CD4-positive, alpha-beta T cell treated with Interleukin-10 for 1 hour (primary cell): ENCODE measurements at places on chromosomes 5 and 9.

- no peak for DNase-seq
Measured at GRCh38 chr9:83280268-83280667, 217.3 kb upstream of the RASEF start.

DNA sequence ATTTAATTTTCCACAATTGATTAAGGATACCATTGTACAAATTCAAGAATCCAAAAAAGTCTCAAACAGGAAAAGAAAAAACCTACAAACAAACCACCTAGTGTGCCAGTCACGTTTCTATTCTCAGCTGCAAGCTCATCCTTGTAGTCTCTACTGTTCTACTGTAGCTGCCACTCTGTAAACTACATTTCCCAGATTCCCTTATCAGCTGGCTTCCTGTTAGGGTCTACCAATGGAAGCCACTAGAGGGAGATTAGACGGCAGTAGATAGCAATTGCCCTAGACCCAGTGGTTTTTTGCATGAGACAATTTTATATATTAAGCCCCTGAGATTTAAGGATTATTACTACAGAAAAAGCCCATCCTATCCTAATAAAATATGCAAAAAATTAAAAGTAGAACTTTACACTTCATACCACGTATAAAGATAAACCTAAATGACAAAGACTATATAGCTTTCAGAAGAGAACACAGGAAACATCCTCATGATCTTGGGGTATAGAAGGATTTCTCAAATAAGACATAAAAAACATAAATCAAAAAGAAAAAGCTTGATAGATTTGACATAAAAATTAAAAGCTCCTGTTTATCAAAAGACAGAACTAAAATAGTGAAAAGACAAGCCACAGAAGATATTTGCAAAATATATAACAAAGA, 37.4 kb downstream of the P4HA2 start:
- peak; percentile 58 for DNase-seq

GRCh38 chr9:135077497-135078200, 9.8 kb upstream of the OLFM1 start:
- no peak for DNase-seq

DNA sequence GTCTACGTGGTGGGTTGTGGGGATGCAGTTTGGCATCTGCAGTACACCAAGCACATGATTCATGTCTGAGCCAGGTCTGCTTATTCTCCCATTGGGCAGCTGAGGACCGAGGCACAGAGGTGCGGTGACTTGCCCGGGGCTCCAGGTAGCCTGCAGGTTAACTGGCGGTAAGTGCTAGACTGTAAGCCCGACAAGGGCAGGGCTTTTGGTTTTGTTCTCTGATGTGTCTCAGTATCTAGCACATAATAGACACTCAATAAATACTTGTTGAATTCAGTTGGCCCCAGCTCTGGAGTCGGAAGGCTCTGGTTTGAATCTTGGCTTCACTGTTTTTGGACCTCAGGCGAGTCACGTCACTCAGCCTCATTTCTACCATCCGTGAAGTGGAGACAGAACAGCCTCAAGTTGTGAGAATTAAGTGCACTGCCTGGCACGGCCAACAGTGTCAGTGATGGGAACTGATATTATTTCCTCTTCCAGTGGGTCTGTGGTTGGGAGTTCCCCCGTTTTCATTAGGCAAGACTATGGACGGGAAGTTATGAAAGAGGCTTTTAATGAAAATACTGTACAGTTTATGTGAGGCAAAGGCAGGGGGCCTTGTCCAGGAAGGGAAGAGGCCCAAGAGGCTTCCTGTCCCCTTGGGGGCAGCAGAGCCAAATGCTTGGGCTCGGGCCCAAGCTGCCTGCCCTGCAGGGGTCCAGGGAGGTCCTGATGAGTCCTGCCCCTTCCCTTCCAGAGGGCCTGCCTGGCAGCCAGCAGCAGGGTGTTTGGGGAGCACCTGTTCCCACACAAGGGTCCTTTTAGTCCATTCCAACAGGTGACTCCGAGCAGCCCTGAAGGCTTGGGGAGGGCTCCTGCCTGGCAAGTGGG, 3.3 kb downstream of the PRELID1 start:
- DNase-seq, result peak; percentile 62

GRCh38 chr9:83034587-83034986, 28.4 kb downstream of the RASEF start:
- DNase-seq, result no peak

- DNase-seq, result no peak
Measured at GRCh38 chr9:78296201-78296892, 578 bp upstream of the PSAT1 start.

- no peak for DNase-seq
Measured at GRCh38 chr5:107653685-107654084, 17.1 kb downstream of the EFNA5 start.
